ENCODE measurements at places on chromosomes 12 and 14. TPM values are rescaled to one million over a fixed set of nuclear protein-coding genes. Genes with fewer than 3 reads are reported as not detected.

CLEC1B gene
- not detected for total RNA-seq

IFT43 gene
- total RNA-seq, result 50.0 TPM

SMAGP gene
- total RNA-seq, result 12.3 TPM

MGAT4C gene
- 0.12 TPM for total RNA-seq

PTPRQ gene
- 0.17 TPM for total RNA-seq

OR4K14 gene
- not detected for total RNA-seq

GRCh38 chr12:104460973-104461698 lies 4.4 kb downstream of the CHST11 start:
- no peak for DNase-seq

DNA sequence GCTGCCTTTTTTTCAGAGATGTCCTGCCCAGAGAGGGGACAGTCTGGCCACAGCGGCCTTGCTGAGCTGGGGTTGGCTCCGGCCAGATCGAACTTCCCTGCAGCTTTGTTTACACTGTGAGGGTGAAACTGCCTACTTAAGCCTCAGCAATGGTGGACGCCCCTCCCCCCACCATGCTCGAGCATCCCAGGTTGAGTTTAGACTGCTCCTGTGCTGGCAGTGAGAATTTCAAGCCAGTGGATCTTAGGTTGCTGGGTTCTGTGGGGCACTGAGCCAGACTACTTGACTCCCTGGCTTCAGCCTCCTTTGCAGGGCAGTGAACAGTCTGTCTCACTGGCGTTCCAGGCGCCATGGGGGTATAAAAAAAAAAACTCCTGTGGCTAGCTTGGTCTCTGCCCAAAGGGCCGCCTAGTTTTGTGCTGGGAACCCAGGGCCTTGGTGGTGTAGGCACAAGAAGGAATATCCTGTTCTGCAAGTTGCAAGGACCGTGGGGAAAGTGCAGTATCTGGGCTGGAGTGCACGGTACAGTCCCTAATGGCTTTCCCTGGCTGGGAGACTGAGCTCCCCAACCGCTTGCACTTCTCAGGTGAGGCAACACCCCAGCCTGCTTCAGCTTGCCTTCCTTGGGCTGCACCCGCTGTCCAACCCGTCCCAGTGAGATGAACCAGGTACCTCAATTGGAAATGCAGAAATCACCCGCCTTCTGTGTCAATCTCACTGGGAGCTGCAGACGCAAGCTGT lies 79.1 kb downstream of the LRIG3 start:
- no peak for DNase-seq

- DNase-seq, result no peak
Measured at GRCh38 chr14:28758885-28759652, 7.5 kb upstream of the FOXG1 start.

GRCh38 chr12:40788276-40788675 lies 96.0 kb downstream of the CNTN1 start:
- no peak for DNase-seq

DNA sequence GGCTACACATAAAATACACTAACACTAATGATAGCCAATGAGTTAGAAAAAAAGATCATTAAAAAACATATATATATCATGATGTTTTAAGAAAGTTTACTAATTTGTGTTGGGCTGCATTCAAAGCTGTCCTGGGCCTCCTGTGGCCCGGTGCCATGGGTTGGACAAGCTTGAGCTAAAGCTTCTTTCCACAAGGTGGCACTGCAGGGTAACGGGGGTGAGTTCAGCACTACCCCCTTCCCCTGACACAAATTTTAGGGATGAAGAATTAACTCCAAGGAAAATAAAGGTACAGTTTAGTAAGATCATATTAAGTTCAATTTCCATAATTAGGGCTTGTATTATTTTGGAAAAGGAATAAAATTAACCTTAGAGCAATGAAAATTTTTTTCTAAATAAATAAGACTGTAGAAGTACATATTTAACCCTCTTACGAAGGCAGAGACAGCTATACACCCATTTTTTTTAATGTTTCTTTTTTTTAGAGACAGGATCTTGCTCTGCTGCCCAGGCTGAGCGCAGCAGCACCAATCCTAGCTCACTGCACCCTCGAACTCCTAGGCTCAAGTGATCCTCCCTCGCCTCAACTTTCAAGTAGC lies 38.9 kb downstream of the PPP1R13B start:
- DNase-seq, result peak; percentile 75

DNA sequence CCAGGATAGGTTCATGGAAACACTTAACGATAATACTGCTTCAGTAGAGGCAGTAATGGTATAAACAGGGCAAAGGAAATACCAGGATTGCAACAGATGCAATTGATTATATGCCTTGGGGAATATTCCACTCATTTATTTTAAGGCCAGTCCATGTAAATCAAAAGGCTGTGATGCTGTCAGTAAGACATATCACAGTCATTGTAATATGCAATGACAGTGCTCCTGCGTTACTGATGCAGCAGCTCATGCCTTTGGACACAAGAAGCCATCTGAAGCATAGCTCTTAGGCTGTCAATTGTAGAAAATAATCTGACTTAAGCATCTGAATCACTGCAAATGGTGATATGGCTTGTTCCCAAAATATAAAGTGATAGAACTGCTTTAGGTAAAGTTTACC lies 674.8 kb downstream of the TMTC2 start:
- DNase-seq, result no peak

DNA sequence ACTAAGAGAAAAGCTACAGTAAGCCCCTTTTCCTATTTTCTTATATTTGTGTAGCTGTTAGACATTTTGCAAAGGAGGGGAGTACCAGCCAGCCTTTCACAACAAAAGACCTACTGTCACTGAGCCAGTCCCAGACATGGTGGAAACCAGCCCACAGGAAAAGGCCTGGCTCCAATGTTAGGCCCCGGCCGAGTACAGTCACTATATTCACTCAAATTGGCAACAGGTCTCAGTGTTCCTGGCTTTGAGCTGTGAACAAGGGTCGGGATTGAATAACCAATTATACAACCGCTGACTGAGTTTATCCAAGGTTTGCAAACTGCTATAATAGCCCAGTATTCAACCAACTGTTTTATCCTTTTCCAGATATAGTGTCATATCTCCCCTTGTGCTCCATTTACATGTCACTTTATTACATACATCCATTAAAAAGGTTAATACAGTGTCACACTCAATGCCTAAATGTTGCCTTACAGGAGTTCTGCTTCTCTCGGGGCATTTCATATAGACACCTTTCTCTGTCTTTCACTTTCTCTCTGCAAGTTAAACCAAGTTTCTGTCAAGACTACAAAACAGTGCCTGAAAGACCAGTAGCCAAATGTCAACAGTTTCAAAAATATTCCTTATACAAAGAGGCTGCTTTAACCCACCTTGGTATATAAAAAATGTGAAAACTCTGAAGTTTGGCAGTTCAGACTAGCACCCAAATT lies 178.1 kb downstream of the SOX5 start:
- no peak for DNase-seq
